Tibial artery (tissue), 4 donors: ENCODE measurements at places on chromosomes 11 and 22.
A peak's percentile ranks its signal among the peaks of the same experiment; 100 is the strongest.

DNA sequence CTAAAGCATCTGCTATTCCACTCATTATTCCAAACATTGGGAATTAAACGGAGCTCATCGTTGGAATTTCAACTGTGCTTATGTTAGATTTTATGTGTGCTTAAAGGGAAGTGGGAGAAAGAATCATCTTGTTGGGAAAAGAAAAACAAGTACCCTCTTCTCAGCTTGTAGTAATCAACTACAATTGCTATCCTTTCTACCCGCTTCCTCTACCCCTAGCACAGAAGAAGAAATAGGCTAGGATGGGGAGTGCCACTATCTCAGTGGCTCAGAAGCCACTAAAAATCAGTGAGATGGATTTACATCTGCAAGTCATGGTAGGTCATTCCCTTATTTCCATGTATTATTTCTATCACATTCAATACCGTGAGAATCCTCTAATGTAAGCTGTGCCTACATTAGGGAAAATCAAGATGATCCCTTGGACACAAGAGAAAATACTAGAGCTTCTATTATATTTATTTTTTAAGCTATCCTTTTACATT, 97.9 kb upstream of the CD44 start:
- no peak for DNase-seq
- H3K27ac ChIP-seq, result no peak overlapping the region
- H3K4me3 ChIP-seq, result no peak overlapping the region
- H3K4me1 ChIP-seq, result no peaks in the 10 kb centered on the region

- no peaks in the 10 kb centered on the region for H3K4me1 ChIP-seq
- no peak for DNase-seq
- no peaks in the 10 kb centered on the region for H3K27me3 ChIP-seq
- H3K27ac ChIP-seq, result no peak overlapping the region
- no peaks in the 10 kb centered on the region for H3K36me3 ChIP-seq
Measured at GRCh38 chr22:48083502-48083901, 1321.1 kb downstream of the TBC1D22A start.

DNA sequence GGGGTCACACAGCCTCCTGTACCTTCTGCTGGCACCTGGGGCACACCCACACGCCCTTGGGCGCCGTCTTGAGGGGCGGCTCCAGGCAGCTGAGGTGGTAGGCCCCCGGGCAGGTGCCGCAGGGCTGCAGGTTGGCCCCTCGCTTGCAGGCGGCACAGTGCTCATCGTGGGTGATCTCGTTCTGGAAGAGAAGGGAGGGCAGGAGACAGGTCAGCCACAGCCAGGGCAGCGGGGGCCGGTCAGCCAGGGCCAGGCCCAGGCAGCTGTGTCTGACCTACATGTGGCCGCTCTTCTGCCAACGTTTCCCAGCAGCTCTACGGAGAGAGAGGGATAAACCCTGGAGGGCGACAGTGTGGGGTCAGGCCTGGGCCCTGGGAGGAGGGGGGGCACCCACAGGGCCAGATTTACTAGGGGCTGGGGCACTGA, 121.9 kb downstream of the PHF21B start:
- H3K4me3 ChIP-seq, result no peak overlapping the region
- no peaks in the 10 kb centered on the region for H3K4me1 ChIP-seq
- no peaks in the 10 kb centered on the region for H3K36me3 ChIP-seq
- DNase-seq, result no peak
- H3K27me3 ChIP-seq, result peaks cover 6% of the 10 kb centered on the region
- H3K27ac ChIP-seq, result no peak overlapping the region

- no peaks in the 10 kb centered on the region for H3K4me1 ChIP-seq
- H3K36me3 ChIP-seq, result no peaks in the 10 kb centered on the region
- no peak overlapping the region for H3K27ac ChIP-seq
- H3K27me3 ChIP-seq, result no peaks in the 10 kb centered on the region
- H3K4me3 ChIP-seq, result no peak overlapping the region
Measured at GRCh38 chr11:29480981-29481380, 535.8 kb downstream of the KCNA4 start.

DNA sequence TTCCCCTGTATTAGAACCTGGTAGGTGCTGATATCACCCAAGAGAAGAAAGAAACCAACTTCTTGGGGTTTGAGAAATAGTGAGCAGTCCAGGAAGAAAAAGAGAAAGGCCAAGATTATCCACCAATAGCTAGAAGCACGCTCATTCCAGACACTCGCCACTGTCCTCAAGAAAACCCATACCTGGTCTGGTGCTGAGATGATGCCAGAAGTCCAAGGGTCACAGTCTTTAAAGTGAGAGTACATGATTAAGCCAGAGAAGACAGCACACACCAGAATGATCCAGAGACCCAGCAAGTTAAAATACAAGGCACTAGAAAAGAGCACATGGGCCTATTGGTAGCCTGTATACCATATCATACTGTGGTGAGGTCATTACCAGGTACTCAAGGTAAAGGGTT, 23.6 kb downstream of the SLC5A12 start:
- H3K27ac ChIP-seq, result no peak overlapping the region
- H3K27me3 ChIP-seq, result no peaks in the 10 kb centered on the region
- no peak overlapping the region for H3K4me3 ChIP-seq
- no peaks in the 10 kb centered on the region for H3K36me3 ChIP-seq
- H3K4me1 ChIP-seq, result no peaks in the 10 kb centered on the region
- no peak for DNase-seq

- H3K36me3 ChIP-seq, result peaks cover 70% of the 10 kb centered on the region
- DNase-seq, result peak; percentile 97
- H3K4me3 ChIP-seq, result no peak overlapping the region
- H3K27ac ChIP-seq, result peak overlapping the region; percentile 75
Measured at GRCh38 chr11:3123761-3124733, 41.1 kb downstream of the OSBPL5 start.

GRCh38 chr11:68928136-68928880, 24.6 kb downstream of the IGHMBP2 start:
- peak overlapping the region; percentile 48 for H3K27ac ChIP-seq
- peaks cover 41% of the 10 kb centered on the region for H3K4me1 ChIP-seq
- no peak for DNase-seq

DNA sequence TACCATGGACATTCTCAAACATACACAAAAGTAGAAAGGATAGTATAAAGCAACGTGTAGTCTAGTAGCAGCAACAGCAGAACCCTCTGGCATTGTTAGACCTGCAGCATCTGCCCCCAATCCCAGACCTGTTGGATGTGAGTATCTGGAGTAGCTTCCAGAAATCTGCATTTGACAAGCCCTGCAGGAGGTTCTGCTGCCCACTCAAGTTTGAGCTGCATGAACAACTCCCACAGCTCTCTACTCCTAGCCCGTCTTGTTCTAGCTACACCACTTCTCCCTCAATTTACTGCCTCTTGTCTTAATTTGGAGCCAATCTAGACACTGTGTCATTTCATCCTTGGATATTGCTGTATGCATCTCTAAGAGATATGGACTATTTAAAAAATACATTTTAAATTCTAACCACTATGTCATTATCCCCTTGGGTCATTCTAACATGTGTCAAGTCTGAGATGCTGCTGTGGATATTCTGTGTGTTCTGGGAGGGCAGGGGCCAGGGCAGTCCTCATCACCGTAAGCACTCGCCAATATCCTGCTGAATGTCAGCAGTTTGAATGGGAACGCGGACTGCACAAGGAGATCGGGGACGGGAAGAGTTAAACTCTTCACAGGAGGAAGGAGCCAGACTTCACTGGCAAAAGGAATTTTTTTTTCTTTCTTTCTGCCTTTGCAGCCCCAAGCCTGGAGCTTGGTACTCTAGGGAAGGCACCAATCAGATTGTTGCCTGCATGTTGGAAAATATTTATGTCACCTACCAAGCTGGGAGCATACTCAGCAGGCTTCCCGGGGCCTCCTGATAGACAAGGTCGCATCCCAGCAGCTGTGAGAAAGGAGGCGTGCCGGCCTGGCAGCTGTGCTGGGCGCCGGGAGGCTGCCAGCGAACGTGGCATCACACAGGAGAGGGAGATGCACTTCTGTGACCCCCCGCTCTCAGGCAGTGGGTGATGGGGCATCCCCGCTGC, 429.0 kb downstream of the MIAT start:
- no peaks in the 10 kb centered on the region for H3K27me3 ChIP-seq
- H3K4me1 ChIP-seq, result peaks cover 4% of the 10 kb centered on the region
- no peak overlapping the region for H3K27ac ChIP-seq
- no peak for DNase-seq

GRCh38 chr11:86034710-86035109, 34.2 kb downstream of the PICALM start:
- no peak overlapping the region for H3K27ac ChIP-seq
- peaks cover 7% of the 10 kb centered on the region for H3K36me3 ChIP-seq
- no peak overlapping the region for H3K4me3 ChIP-seq
- DNase-seq, result no peak

DNA sequence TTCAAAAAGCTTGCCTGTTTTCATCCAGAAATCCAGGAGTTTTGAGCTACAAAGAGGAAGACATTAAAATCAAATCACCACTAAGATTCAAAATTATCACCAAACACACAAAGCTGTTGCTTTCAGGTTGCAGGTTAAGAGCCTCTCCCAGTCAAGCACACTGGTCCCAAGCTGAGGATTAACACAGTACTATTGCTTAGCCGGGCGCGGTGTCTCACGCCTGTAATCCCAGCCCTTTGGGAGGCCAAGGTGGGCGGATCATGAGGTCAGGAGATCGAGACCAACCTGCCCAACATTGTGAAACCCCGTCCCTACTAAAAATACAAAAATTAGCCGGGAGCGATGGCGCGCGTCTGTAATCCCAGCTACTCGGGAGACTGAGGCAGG, 1165.1 kb downstream of the LRRC4C start:
- peak overlapping the region; percentile 69 for H3K4me3 ChIP-seq
- H3K27ac ChIP-seq, result no peak overlapping the region
- H3K4me1 ChIP-seq, result peaks cover 20% of the 10 kb centered on the region
- H3K36me3 ChIP-seq, result no peaks in the 10 kb centered on the region
- no peaks in the 10 kb centered on the region for H3K27me3 ChIP-seq
- DNase-seq, result no peak

DNA sequence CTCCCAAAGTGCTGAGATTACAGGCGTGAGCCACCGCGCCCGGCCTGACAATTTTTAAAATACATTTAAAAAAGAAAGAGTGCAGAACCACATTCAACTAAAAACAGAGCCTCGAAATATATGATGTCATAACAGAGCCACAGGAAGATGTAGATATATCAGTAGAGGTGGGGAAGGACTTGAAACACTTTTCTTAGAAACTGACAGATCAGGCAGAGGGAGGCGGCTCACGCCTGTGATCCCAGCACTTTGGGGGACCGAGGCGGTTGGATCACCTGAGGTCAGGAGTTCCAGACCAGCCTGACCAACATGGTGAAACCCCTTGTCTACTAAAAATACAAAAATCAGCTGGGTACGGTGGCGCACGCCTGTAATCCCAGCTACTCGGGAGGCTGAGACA, 7.0 kb downstream of the MLC1 start:
- H3K4me1 ChIP-seq, result no peaks in the 10 kb centered on the region
- no peak overlapping the region for H3K27ac ChIP-seq
- DNase-seq, result no peak
- no peak overlapping the region for H3K4me3 ChIP-seq
- H3K36me3 ChIP-seq, result no peaks in the 10 kb centered on the region

GRCh38 chr22:37609240-37610152, 862 bp downstream of the GGA1 start:
- H3K27ac ChIP-seq, result peak overlapping the region; percentile 88
- peak; percentile 67 for DNase-seq
- peak overlapping the region; percentile 95 for H3K4me3 ChIP-seq
- H3K36me3 ChIP-seq, result peaks cover 8% of the 10 kb centered on the region

- H3K4me1 ChIP-seq, result peaks cover 16% of the 10 kb centered on the region
- DNase-seq, result no peak
- no peaks in the 10 kb centered on the region for H3K27me3 ChIP-seq
- no peak overlapping the region for H3K27ac ChIP-seq
Measured at GRCh38 chr11:62712861-62713260, 5.4 kb downstream of the GNG3 start.

GRCh38 chr11:78840623-78841022, 266.0 kb upstream of the NARS2 start:
- H3K27me3 ChIP-seq, result no peaks in the 10 kb centered on the region
- no peak for DNase-seq
- H3K27ac ChIP-seq, result no peak overlapping the region
- H3K36me3 ChIP-seq, result no peaks in the 10 kb centered on the region
- H3K4me1 ChIP-seq, result no peaks in the 10 kb centered on the region
- no peak overlapping the region for H3K4me3 ChIP-seq

GRCh38 chr11:128888034-128888985, 2.8 kb upstream of the KCNJ5 start:
- peaks cover 21% of the 10 kb centered on the region for H3K4me1 ChIP-seq
- DNase-seq, result no peak
- H3K4me3 ChIP-seq, result no peak overlapping the region
- H3K27me3 ChIP-seq, result peaks cover 7% of the 10 kb centered on the region
- H3K36me3 ChIP-seq, result no peaks in the 10 kb centered on the region

DNA sequence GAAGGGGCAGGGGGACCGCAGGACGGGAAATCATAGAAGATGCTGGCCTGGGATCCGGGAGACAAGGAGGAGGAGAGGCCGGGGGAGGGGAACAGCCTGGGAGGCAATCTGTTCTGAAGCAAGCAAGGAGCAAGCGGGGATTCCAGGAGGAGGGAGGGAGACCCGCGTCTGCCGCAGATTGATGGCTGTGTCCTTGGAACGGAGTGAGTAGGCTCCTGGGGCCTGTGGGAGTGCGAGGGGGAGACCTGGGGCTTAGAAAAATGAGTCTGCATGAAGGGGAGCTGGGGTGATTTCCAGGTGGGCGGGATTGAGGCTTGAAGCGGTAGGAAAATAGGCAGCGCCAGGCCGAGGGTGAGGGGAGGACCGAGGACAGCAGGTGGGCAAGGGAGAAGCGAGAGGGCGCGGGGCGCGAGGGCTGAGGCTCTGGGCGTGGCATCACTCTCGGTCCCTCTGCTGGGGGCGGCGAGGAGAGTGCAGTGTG, 1.6 kb upstream of the LRRC55 start:
- H3K27ac ChIP-seq, result no peak overlapping the region
- peaks cover 36% of the 10 kb centered on the region for H3K27me3 ChIP-seq
- DNase-seq, result no peak
- H3K36me3 ChIP-seq, result no peaks in the 10 kb centered on the region
- H3K4me3 ChIP-seq, result no peak overlapping the region

DNA sequence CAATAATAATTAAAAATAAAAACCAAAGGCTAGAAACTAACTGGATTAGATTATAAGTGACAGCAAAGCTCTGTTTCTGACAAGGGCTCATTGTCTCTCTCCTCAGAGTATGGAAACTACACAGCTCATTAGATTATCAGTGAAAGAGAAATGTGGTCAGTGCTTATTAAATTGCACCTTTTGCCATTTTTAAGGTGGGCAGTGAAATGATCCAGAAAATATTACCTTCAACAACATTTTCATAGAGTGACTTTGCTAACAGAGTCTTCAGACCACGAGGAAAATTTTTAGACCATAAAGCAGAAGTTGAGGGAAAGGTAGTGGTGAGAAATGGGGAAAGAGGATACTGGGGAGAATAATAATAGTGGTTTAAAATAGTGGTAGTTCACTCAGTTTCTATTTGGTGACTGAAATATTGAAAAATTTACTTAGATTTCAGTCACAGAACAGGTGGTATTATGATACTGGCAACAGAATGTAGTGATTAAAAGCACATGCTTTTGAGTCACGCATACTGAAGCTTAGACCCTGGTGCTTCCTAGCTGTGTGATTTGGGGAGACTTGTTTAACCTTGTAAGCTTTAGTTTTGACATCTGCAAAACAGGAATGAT, 684.0 kb upstream of the CCDC90B start:
- H3K27me3 ChIP-seq, result no peaks in the 10 kb centered on the region
- no peaks in the 10 kb centered on the region for H3K4me1 ChIP-seq
- DNase-seq, result no peak
- no peak overlapping the region for H3K4me3 ChIP-seq
- no peaks in the 10 kb centered on the region for H3K36me3 ChIP-seq
